ENCODE measurements at places on chromosomes 5 and 9.
A peak's percentile ranks its signal among the peaks of the same experiment; 100 is the strongest.

DNA sequence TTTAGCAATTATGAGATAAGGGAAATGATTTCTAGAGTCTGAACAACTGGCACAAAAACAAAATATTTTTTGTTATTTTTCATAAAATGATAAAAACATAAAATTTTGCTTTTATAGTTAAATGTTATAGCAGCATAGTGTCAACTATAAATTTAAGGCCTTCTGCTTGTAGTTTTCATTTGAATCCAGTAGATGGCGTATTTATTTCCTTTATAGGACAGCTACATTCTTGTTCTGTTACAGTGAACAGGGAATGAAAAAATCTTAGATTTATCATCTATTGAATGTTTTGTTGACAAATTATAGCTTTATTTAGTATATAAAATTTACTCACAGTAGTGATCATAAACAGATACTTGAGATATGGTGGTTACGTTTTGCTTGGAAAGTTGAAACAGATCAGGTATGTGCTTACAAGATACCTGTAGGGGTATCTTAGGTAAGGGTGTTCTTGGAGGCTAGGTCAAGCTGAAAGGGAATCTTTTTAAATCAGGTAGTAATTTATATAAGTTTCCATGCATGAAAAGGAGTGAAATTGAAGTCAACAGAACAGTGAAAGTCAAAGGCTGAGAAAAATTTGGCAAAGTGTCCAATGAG is 239.3 kb upstream of the GRIN3A start:
- peak; percentile 4 for DNase-seq

- no peak for DNase-seq
These were observed 721 bp downstream of the PTGES start for GRCh38 chr9:129751841-129752801.

DNA sequence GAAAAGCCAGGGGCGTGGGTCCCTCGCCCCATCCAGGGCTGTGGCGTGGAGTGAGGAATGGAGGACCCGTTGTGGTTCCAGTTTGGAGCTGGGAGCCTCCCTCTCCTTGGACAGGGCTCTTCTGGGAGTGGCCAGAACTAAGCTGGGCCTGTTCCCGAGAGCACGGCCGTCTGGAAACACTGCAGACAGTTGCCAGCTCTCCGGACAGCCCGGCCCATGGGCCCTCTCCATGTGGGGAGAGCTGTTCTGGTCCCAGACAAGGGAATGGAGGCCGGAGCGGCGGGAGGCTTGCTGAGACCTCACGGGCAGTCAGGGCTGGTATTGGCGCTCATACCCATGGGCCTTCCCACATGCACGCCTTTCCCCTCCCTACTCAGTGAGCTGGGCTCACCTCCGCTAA is 45.2 kb upstream of the FCN2 start:
- no peak for DNase-seq

GRCh38 chr5:10172247-10172646 is 77.4 kb downstream of the ATPSCKMT start:
- no peak for DNase-seq

DNA sequence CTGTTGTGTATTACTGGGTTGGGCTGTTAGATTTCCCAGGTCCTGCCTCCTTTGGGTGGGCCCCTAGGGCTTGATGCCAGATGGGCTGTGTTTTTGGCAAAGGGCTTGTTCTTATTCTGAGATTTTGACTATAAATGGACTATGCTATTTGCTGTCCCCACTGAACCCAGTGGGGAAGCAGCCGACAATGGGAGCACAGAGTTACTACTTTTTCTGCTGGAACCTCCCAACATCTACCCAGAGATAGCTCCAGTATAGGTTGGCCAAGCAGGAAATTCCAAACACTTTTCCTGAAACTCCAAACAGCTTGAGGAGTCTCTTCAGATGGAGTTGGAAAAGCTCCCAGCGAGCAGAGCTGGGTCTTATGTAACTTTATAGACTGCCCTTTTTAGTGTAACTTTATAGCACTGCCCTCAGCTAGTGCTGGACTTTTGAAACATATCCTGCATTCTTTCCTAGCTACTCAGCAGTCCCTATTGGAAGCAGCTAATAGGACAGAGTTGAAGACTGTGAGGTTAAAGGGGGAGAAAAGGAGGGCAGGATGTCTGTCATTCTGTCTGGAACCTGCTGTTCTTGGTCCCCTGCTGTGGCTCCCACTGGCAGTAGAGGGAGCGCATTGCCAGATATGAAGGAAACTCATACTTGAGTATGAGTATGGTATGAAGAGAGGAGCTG is 21.0 kb downstream of the RUSC2 start:
- DNase-seq: no peak

Data from SK-N-DZ (cell line).